ENCODE measurements at places on chromosomes 12 and 14.

- no peak for DNase-seq
Measured at GRCh38 chr14:45078323-45078722, 5.6 kb upstream of the PRPF39 start.

- DNase-seq: no peak
Measured at GRCh38 chr14:52848626-52849025, 57.2 kb upstream of the GNPNAT1 start.

GRCh38 chr14:53032838-53033390 is 82.1 kb upstream of the FERMT2 start:
- DNase-seq: no peak

DNA sequence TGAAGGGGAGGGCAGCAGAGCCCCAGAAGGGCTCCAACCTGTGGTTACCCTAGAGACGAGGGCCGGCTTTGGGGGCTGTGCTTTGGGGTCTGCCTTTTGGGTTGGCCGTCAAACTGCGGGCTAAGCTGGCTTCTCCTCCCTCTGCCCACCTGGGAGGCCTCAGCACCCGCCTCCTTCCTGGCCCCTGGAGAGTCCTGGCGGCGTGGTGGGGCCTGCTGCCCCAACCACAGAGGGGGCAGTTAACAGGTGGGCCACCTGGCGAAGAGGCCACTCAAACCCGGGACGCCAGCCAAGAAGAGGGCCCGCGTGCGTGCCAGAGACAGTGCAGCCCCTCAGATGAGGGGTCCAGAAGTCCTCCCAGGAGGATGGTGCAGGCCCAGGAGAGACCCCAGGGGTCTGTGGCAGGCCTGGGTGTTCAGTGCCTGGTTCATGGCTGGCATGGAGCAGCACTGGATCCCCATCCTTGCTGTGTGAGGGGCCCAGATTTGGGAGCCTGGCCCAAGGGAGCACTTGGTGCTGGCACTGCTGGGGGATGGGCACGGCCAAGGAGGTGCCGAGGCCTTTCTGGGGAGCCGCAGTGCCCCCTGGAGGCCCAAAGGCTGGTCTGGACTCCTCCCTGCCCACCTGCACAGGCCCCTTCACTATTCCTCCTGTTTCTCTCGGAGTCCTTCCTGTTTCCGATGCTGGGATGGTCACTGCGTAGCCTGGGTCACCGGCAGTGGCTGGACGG is 48.8 kb downstream of the LRCOL1 start:
- peak; percentile 35 for DNase-seq

DNA sequence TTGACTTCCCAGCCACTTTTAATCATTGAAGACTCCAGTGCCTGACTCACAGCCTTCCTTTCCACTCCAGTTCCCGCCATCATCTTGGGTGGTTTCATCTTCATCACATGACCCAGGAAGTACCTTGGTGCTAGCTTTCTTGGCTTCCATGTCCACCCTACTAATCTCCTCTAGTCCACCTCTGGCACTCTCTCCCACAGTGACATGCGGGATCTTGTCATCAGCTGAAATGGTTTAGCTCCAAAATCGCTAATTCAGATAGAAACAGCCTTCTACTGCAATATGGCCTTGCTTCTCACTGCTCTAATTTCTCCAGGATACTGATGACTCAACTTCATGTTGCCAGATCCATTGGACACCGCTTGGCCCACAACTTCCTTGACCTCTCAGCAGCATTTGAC is 24.5 kb downstream of the WDR20 start:
- no peak for DNase-seq

GRCh38 chr12:47184813-47185212 is 105.1 kb upstream of the AMIGO2 start:
- DNase-seq: no peak

DNA sequence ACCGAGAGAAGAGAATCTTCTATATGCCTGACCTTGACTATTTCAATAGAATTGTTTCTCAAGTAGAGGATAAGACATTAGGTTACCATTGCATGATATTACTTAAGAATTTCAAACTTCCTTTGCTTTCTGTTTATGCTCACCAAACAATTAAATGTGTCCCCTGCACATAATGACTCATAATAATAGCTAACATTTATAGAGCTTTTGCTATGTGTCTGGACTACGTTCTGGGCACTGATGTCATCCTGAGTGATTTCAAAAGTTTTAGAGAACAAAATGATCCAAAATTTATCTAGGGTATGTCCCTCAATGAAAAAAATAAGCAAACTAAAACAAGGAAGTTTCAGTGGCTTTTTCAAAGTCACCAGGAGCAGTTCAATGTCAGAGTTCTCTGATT is 38.8 kb downstream of the SLC15A5 start:
- no peak for DNase-seq

DNA sequence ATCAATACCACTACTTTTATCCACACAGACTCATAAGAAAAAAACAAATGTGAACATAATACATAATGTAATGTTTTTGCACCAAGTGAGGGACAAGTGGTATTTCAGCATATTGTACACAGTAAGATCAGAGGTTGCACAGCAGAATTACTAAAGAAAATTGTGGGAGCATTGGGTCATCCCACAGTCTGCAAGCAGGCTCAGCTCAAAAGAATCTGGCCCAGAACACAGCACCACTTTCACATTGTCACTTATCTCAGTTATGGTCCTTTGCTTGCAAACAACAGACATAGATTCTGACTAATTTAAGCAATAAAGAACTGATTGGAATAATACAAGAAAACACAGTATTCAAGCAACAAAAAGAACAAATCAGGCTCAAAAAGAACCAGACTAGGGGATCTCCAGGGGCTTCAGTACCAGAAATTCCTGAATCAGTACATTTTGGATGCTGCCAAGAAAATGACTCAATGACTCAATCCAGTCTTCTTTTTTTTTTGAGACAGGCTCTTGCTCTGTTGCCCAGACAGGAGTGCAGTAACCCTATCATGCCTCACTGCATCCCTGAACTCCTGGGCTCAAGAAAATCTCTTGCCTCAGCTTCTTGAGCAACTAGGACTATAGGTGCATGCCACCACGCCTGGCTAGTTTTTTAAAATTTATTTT is 42.9 kb upstream of the EEA1 start:
- DNase-seq: no peak

DNA sequence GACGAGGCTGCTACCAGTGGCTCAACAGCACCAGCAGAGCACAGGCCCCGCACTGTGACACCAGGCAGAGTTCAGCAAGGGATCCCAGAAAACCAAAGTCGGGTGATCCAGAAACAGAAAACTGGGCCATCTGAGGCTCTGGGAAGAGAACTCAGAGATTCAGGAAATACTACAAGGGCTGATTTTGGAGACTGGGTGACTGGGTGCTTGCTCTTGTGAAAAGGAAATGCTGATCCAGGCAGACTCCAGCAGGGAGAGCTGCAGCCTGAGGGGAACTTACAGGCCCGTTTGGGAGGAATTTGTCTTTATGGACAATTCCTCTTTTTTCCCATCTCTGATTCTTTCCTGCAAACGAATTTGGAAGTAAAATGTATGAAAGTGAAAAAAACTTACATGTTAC is 28.2 kb downstream of the FOXN3 start:
- DNase-seq: no peak

GRCh38 chr12:52010152-52010622 is 3.4 kb downstream of the TAMALIN start:
- DNase-seq: peak; percentile 93

DNA sequence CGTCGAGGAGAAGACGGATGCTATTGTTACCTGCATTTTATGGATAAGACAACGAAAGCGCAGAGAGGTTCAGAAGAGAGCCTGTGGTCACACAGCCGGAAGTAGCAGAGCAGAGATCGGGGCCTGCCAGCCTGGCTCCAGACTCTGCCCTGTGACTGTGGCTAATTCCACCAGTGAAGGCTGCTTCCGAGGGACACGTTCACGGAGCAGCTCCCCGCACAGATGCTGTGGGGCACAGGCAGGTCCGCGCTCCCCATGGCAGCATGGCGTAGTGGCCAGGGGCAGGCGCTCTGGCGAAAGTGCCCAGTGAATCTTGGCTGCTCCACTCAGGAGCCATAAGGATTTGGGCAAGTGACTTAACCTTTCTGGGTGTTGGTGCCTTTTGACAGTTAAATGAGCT is 9.8 kb downstream of the RIMBP2 start:
- DNase-seq: no peak

- no peak for DNase-seq
Measured at GRCh38 chr12:107275530-107275929, 182.2 kb upstream of the CRY1 start.

DNA sequence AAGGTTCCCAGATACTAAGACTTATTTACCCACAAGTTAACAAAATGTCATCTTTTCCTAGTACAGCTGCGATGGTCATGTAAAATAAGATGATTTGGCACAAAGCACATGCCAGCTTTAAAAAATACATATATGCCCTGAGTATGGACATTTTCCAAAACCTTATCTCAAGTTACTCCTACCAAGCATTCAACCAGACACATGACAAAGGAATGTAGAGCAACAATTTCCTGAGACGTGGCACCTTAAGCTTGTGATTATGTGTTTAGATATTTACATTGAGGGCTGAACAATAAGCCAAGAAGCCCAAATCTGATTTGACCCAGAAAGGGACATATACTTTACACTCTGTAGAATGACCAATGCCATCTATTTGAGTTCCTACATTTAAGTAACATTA is 24.5 kb upstream of the OVCH1 start:
- no peak for DNase-seq

DNA sequence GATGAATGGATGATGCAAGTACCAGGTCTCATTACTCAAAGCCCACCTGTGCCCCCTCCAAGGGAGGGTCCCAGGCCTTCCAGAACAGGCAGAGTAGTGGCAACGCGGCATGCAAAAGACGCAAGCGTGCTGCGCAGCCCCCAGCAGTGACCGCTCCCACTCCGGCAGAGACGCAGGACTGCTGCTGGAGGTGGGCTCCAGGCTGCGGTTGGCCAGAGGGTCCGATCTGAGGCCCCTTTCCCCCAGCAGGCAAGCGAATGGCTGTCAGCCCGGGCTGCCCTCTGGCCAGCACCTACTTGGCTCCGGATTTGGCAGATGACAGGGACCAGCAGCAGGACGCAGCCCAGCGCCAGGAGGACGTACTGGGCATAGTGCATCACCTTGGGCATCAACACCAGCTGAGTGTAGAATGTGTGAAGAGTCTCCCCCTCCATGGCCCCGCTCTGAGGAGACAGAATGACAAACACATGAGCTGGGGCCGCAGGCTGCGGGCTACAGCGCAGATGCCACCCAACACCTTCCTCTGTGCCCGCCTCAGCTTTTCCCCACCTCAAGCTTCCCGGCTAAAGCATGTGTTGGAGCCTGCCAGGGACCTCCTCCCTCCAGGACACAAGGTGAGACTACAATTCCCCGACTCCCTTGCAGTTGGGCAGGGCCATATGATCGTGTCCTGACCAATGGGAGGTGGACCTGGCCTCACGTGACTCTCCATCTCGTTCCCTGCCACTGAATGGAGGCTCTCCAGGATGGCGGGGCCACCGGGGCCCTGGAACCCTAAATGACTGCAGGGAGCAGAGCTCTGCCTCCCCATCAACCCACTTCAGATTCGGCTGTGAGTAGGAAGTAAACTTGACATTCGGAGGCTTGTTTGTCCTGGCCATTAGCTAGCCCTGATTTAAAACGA is 77.4 kb downstream of the SCARB1 start:
- DNase-seq: no peak
